ENCODE measurements at places on chromosomes 3 and 15.

DNA sequence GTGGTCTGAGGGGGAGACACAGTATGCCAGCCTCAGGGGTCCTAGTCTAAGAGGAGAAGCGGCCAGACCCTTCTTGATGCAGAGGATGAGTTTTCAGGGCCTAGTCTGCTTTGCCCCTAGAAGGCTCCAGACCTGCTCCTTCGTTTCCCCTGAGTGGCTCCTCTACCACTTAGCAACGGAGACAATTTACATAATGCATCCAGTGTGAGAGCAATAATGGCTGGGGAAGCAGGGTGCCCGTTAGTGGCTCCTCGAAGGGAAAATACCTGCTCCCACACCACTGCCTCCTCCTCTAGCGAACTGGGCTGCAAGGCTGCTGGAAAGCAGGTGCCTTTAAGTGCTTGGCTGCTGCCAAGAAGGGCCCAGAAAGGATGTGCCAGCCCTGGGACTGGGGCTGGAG lies 38.9 kb downstream of the CACNA2D2 start:
- DNase-seq: no peak

DNA sequence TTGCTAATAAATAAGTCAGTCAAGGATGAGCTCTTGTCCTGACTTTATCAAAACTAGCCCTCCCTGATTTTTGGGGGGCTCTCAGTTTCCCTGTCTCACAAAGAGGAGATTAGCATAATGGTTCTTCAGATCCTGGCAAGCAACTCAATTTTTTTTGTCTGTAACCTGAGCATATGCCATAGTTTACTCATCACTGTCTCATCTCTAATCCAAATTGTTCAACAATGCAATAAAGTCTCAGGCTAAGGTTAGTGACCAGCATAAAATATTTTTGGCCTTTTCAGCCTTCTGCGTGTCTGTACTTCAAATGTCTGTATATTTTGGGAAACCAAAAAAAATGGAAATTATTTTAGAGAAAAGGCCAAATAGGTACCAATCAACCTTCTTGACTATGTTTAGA lies 465.6 kb upstream of the TPRG1 start:
- DNase-seq: no peak

GRCh38 chr3:190617185-190617584 lies 103.3 kb downstream of the IL1RAP start:
- DNase-seq: no peak

GRCh38 chr15:79339588-79340314 lies 28.8 kb downstream of the TMED3 start:
- DNase-seq: peak; percentile 60

DNA sequence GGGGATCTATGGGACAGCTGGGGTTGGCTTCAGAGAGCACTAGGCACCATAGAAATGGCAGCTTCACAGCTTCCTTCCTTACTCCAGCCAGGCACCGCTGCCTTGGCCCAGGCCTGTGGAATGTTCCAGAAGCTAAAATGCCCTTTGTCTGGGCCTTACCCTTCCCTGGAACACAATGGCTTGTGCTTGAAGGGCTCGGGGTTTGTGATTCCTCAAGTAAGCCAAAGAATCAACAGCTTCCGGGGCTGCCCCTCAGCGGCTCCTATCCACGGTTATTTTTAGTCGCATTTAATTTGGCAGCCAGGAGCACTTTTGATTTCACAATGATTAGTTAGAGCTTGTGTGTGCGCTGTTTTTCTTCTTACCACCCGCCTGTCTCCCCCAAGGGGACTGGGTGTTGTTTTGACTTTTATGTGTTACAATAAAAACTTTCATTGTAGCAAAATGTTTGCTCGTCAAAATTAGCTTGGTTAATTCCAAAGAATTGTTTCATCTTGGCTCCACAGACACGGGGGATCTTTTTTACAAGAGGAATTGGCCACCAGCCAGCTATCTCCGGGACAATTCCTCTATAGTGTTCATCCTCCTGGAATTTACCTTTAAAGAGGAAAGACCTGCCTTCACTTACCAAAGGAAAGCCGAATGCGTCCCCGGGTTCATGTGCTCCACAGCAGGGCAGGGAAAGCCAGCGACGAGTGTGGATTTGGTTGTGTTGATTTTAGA lies 73.8 kb downstream of the TLE3 start:
- DNase-seq: no peak

DNA sequence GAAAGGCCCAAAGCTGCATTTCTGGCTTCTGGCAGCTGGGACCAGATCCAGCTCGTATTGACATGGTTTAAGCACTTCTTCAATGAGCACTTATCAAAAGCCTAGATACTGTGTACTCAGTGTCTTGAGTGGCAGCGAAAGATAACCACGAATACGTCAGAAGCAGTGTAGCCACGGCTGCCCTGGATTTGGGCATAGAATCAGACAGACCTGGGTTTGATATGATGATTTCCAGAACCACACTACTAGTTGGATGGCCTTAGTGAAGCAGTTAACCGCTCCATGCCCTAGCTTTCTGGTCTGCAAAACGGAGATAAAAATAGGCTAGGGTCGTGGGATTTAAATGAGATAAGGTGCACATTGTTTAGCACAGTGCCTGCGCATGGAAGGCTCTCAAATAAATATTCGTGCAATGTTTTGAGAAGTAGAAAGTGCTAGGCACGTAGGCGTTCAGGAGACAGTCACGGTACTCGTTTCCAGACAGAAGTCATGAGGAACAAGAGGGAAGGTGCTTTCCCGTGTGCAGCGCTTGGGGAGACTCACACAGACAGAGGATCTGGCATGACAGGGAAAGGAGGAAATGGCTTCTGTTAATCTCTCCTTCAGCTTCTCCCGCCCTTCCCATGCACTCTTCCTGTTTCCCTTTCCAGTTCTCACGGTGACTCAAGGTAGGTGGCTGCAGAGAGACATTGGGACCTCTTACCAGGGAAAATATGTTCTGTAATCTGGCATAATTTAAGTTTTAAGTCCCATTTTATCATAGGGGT lies 70.3 kb downstream of the CCNL1 start:
- no peak for DNase-seq

- no peak for DNase-seq
These were observed 32.9 kb downstream of the B3GALNT1 start for GRCh38 chr3:161072211-161072621.

DNA sequence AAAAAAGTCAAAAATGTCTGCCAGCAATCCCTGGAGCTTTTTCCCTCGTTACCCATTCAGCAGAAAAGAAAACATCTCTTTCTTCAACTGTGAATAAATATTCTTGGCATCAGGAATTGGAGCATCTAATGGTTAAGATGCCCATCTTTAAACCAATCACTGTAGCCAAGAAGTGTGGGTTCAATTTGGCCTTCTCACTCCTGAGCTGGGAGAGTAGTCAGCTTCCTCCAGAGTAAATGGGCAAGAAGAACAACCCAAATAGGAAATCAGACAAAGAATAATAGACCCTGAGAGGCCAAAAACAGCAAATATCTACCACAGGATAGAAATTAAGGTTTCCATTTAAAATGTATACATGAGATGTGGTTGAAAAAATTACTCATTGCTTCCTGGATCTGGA lies 508.0 kb upstream of the MDFIC2 start:
- no peak for DNase-seq

GRCh38 chr3:63857311-63857710 lies 6.3 kb downstream of the THOC7 start:
- no peak for DNase-seq

- peak; percentile 42 for DNase-seq
These were observed 583.9 kb downstream of the NTRK3 start for GRCh38 chr15:87672309-87673288.

GRCh38 chr15:49215768-49216739 lies 46.0 kb downstream of the GALK2 start:
- DNase-seq: no peak

All from SW 1271 (cell line).